Anterior cingulate cortex (tissue), 58 donors: ENCODE measurements at places on chromosomes 11 and 22.

DNA sequence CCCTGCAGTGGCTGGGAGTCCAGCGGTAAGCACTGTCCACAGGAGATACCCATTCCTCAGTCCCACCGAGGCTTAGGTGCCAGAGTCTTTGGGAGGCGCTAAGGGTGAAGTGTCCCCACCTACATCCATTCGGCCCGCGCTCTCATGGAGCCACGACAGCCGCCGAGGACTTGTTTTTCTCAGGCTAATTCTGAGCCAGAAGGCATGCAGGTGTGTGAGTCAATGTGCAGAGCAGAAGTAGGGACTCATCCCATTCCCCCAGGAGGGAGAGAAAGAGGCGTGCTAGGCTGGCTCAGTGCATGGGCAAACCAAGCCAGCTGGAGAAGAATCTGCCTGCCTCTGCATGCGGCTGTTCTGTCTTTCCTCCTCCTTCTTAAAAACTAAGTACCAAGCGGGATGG lies 46.6 kb downstream of the KCNC1 start:
- peak; percentile 27 for DNase-seq

DNA sequence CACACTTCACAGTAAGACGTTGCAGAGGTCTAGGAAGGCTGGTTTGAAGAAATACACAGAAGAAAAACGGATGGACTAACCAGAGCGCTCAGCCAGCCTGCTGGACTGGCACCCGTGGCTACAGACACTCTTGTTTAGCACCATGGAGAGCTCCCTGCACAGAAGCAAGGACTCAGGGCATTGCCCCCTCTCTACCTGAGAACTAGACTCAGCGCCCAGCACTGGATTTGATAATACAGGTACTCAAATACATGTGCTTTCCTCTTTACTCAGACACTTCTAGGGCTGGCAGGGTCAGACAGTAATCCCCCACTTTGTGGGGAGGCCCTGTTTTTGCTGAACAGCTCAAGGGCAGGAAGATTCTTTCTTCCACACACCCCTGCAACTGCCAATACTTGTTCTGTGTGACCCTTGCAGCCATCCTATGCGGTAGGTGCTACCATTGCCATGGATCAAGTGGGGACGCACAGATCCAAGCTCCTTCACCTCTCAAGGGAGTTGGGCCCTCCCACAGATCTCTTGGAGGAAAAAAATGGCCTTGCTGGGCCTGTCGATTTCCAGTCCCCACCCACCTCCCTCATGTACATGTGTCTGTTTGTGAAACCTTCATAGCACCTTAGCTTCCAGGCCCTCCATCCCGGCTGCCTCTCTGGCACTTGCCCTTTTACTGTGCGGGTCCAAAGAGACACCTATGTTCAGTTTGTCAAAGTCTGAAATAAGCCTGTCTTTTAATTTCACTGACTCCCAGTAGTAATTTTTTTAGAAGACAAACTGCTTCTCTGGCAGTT lies 5.1 kb upstream of the P2RX6 start:
- no peak for DNase-seq

- no peak for DNase-seq
These were observed 159.3 kb downstream of the EFCAB6 start for GRCh38 chr22:43652845-43653244.

- DNase-seq = no peak
These were observed 37.1 kb upstream of the OLFML1 start for GRCh38 chr11:7448201-7448600.

GRCh38 chr11:73013021-73013420 lies 129.1 kb downstream of the FCHSD2 start:
- DNase-seq = no peak

DNA sequence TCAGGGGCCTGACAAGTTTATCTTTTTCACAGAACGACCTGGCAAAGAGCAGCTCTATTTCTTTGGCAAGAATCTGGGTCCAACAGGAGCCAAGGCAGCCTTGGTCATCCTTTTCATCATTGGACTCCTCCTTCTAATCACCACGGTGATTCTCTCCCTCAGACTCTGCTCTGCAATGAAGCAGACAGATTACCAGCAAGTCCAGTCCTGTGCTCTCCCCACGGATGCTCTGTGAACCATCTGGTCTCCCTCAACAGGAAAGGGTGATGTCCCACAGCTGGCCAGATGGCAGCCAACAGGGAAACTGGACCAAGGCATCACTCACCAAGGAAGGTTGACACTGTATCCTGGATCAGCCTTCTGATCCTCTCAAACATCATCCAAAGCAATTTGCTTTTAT lies 17.0 kb upstream of the PANX1 start:
- DNase-seq = no peak

GRCh38 chr11:92846491-92847125 lies 122.8 kb upstream of the MTNR1B start:
- no peak for DNase-seq

DNA sequence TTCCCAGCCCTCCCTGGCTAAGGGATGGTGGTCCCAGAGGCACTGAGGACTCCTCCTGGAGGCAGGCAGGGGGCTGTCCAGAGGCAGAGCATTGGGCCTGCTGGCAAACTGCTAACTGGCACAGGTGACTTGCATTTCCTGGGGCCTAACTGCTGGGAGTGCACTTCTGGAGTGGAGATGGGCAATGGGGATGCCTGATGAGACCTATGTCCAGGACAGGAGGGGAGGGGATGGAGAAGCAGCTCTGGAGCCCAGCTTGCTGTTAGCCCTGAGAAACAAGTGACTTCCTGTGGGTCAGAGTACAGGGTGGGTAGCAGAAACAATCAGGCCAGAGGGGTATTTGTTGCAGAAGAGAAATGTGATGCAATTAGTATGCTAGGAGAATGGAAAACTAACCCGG lies 253.2 kb downstream of the ST3GAL4 start:
- DNase-seq = no peak

DNA sequence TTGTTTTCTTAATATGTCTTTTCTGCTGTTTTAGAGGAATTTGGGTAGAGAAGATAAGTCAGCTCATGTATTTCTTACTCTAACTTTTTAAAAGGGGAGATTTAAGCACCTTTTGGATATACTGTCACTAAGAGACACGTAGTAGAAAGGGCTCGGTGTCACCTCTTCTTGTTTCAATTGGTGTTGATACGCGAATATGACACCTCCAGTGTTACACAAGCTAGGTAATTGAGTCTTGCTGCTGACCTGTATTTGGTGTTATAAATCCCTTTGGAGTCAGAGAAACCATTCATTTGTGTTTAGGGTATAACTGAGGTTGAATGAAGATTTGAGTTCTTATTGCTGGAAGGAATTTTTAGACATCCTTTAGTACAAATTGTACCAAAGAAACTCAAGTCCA lies 25.6 kb downstream of the FAR1 start:
- no peak for DNase-seq

DNA sequence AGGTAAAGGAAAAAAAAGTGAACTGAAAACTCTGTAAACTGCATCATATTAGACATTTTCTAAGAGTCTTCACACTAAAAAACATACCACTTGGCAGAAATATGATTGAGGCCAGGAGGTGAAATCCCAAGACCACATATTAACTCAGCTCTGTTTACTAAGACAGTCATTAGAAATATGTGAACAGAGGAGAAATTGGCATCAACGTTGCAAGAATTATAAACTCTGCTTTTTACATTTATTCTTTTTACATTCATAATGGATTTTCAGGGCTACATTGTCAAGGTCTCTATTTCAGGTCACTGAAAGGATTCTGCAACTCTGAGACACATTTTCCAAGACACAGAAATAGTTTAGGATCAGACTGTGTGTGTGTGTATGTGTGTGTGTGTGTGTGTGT lies 1364.0 kb downstream of the LRRC4C start:
- no peak for DNase-seq

GRCh38 chr11:33560729-33561128 lies 139.9 kb downstream of the C11orf91 start:
- DNase-seq = no peak

DNA sequence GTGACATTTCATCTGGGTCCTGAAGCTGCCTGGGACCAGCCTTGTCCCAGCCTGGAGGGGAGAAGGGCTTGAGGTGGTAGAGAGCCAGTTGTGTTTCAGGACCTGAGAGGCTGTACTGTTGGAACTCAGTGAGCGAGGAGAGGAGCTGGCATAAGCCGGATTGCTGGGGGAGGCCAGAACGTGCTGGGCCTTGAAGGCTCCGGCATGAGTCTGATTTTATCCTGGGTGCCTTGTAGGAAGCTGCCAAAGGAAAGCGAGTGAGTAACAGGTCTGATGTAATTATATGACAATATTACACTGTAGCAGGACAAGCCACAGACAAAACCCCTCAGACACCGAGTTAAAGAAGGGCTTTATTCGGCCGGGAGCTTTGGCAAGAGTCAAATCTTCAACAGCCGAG lies 17.2 kb downstream of the AP2A2 start:
- DNase-seq = no peak

- no peak for DNase-seq
These were observed 207.0 kb downstream of the TBC1D22A start for GRCh38 chr22:46969491-46969890.

DNA sequence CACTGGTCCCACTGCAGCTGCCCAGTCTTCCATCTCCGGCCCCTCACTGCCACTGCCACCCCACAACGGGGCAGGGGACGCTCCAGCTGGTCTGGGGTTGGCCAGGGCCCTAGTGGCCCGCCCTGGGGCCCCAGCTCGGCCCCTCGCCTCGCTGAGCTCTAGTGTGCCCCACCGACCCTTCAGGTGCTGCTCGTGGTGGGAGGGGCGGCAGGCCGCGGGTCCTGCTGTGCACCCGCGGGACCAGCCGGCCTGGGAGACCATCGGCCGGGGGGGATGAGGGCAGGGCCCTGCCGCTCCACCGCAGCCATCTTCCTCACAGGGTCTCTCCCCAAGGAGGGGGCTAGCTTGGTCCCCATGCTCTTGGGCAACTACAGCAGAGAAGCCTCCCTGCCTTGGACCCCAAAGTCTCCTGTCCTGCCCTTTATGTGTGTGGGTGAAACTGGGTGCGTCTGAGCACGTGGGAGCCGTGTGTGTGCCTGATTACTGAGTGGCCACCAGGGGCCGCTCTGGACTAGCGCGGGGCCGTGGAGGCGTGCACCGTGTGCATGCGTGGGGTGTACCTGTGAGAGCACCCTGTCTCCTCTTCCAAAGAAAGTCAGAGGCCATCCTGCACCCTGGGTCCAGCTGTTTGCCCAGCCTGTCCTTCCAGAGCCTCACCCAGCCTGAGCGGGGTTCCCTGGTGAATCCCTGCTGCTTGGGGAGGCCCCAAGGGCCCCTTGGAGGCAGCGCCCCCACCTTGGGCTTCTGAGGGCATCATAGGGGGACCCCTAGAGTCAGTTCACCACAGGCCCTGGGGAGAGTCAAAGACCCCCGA lies 6.0 kb upstream of the ACR start:
- peak; percentile 55 for DNase-seq

- DNase-seq = no peak
These were observed 380.3 kb downstream of the AASDHPPT start for GRCh38 chr11:106457727-106458126.

- DNase-seq = no peak
These were observed 1.2 kb downstream of the LIF start for GRCh38 chr22:30245181-30245984.

DNA sequence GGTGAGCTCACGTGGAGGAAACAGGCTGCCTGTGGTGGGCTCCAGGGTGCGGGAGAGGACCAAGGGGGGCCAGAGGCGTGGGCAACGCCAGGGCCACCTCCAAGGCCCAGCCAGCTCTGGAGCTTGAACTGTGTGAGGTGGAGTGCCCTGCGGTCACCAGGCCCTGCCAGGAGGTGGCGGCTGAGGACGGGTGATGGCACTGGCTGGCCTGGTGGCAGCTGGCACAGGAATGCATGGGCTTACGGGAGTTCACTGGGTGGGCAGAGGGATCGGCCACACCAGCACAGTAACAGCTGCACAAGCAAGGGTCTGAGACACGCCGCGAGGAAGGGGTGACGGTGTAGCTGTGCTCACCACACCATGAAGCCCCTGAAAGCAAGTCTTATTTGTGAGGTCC lies 15.8 kb downstream of the TOLLIP start:
- no peak for DNase-seq

- DNase-seq = no peak
These were observed 151.5 kb downstream of the CHST1 start for GRCh38 chr11:45513821-45514340.

GRCh38 chr11:11988099-11988651 lies 20.3 kb downstream of the DKK3 start:
- no peak for DNase-seq
